ENCODE measurements at places on chromosomes 12 and 14.

GRCh38 chr14:74579447-74580274 lies 32.4 kb downstream of the LTBP2 start:
- DNase-seq, result peak; percentile 66

DNA sequence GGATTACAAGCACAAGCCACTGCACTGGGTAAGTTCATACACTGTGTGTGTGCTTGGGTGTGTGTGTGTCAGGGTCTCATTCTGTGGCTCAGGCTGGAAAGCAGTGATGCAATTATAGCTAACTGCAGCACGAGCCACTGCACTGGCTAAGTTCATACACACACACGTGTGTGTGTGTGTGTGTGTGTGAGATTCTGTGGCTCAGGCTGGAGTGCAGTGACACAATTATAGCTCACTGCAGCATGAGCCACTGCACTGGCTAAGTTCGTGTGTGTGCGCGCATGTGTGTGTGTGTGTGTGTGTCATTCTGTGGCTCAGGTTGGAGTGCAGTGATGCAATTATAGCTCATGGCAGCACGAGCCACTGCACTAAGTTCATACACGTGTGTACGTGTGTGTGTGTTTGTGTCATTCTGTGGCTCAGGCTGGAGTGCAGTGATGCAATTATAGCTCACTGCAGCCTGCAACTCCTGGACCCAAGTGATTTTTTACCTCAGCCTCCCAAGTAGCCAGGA lies 85.4 kb downstream of the HECTD1 start:
- DNase-seq, result peak; percentile 2

GRCh38 chr12:55446326-55446725 lies 2.5 kb downstream of the OR6C2 start:
- DNase-seq, result no peak

GRCh38 chr12:29719381-29719780 lies 64.4 kb downstream of the TMTC1 start:
- no peak for DNase-seq

- peak; percentile 85 for DNase-seq
Observed at GRCh38 chr12:120237360-120238171, 28.0 kb downstream of the PXN start.

DNA sequence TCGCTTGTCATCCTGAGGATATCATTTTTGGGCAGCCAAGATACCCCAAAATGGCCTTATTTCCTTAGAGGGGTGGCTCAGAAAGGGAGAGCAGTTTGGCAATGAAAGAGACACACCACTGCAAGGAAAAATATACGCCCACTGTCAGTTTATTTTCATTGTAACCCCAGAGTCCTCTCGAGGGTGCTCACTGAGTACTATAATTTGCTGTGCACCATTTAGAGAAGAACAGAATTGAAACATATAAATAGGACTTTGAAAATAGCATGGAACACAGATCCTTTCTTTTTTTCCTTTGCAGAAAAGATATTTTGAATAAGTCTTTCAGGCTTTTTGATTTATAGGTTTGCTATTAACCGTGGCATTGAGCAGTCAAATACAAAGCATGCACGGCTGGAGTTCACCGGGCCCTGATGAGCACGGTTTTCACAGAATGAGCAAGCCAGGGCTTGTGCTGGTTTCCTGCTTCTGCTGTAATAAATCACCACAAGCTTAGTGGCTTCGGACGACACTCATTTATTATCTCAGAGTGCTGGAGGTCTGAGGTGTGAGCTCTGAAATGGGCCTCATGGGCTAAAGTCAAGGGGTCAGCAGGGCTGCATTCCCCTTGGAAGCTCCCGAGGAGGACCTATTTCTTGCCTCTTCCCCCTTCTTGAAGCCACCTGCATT lies 152.3 kb downstream of the ZNF664 start:
- no peak for DNase-seq

- DNase-seq, result peak; percentile 18
Observed at GRCh38 chr14:30906752-30907658, 32.6 kb downstream of the COCH start.

- peak; percentile 92 for DNase-seq
Observed at GRCh38 chr12:108696111-108696995, 35.0 kb downstream of the CORO1C start.

DNA sequence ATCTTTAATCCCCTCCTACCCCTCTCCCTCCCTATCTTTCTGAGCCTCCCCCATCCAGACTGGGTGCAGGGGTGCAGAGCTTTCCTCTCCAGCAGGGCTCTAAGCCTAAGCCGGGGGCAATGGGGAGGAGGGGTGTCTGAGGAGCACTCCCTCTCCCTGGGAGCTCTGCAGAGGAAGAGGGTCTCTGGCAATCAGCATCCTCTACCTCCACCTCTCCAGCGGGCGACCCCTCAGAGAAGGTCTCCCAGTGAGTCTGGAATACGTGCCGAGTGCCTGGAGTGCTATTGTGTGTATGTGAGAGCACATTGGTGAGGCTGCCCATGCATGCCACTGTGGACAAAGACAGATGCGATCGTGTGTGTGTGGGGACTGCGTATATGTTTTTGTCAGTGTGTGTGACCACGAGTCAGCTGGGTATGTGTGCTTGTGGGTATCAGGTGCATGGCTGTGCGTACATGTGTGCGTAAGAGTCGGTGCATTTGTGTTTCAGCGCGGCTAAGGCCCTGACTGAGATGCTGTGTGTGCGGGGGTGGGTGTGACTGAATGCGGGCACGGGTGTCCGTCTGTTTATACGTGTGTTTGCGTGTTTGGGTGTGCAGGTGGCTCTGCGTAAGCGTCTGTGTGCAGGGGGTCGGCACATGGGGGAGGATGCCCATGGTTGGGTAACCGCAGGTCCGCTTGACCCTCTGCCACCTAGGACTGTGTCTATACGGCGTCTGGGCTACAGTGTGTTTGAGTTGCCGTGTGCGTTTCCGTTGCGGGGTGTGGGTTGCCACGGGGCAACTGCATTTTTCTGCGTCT lies 905 bp upstream of the DLK1 start:
- DNase-seq, result no peak

GRCh38 chr12:105523164-105524057 lies 192.9 kb downstream of the C12orf75 start:
- peak; percentile 99 for DNase-seq

GRCh38 chr14:20935303-20935984 lies 19.8 kb upstream of the RNASE2 start:
- no peak for DNase-seq

GRCh38 chr14:38745861-38746260 lies 357.2 kb downstream of the SEC23A start:
- no peak for DNase-seq

DNA sequence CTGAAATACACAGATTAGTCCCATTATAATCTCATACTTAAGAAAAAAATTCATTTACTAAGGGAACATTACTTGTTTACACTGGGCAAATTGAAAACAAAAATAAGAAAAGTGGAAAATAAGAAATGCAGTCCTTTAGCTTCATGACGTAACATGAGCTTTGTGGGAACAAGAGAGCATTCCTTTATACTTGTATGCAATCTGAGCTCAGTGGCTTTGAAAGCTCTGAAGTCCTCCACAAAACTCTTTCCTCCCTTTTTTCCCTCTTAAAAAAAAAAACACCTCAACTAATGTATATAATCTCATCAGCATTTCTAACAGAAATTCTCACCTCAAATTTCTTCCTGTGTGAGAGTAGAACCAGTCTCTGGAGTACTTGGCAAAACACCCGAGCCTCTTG lies 76.9 kb upstream of the OTX2 start:
- DNase-seq, result no peak

- DNase-seq, result no peak
Observed at GRCh38 chr14:38567703-38568102, 311.8 kb upstream of the CLEC14A start.

DNA sequence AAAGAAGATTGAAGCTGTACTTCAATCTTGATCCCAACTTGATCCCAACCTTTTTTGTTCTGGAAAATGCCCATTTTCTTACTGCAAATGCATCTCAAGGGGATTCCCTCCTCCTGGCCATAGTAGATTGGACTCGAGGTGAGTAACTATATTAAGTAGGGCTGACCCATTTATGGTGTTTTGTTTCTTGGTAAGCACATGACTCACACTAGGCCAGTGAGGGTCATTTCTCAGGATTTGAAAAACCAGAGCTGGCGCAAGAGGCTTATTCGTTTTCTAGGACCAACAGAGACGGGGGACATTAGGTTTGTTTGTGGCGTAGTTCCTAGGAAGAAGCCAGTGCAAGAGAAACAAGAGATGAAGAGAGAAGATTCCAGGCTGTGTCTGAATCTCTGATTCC lies 51.4 kb downstream of the MRPL42 start:
- peak; percentile 11 for DNase-seq

DNA sequence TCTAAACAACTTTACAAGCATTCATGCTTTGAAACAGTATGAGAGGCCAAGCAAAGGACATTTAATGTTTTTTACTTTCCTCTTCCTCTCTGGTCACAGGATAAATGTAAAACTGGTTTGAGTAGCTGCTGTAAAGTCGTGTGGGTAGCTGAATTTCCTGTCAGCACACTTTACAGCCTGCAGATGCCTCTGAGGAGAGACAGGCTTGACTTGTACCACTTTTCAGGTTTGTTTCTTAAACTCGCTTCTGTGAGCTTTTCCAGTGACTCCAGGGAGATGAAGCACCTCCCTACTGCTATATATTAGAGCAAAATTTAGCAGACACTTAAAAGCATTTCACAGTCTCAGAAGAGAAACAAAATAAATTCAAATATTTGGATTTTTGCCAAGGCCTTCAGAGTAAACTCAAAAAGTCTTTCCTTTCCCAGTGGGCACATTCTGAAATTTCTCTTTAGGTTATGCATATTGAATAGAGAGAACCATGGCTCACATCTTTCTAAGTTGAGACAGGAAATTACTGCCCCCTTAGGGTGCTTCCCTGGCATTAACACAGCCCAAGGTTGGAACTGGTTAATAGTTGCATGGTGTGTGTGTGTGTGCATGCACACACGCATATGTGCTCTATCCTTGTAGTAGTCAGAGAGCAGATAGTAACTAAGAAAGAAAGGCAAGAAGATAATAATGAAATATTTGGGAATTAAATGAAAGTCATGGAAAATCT lies 557.3 kb upstream of the MIS18BP1 start:
- DNase-seq, result peak; percentile 5

DNA sequence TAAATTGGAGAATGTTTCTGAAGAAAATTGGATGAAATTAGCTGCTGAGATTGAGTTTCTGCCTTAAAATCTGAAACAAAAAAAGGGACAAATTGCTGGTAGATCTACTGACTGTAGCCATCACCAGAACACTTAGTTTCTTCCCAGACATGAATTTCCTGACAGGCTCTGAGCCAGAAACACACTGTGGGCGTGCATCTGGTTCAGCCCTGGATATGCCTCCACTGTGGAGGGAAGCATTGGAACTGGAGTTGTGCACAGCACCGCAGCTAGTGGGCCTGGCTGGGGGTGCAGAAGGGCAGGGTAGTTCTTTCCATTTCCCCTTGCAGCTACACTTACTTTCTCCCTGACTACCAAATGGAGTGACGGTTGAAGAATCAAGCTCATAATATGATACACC lies 31.2 kb downstream of the CREBL2 start:
- no peak for DNase-seq

DNA sequence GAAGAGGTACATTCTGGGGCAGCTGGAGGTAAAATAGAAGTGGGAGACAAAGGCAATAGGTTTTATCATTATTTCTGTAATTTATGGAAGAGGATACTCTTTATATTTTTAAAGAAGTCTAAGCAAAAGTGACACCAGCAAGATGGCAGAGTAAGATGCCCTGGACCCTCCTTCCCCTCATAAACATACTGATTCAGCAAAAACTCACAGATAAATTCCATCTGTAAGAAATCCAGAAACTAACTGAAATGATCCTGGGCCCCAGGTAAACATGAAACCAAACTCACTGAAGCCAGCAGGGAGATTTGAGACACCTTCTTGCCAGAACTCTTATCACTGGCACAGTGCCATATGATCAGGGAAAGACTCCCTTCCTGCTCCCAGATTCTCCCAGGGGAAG lies 79.9 kb downstream of the GCH1 start:
- no peak for DNase-seq

DNA sequence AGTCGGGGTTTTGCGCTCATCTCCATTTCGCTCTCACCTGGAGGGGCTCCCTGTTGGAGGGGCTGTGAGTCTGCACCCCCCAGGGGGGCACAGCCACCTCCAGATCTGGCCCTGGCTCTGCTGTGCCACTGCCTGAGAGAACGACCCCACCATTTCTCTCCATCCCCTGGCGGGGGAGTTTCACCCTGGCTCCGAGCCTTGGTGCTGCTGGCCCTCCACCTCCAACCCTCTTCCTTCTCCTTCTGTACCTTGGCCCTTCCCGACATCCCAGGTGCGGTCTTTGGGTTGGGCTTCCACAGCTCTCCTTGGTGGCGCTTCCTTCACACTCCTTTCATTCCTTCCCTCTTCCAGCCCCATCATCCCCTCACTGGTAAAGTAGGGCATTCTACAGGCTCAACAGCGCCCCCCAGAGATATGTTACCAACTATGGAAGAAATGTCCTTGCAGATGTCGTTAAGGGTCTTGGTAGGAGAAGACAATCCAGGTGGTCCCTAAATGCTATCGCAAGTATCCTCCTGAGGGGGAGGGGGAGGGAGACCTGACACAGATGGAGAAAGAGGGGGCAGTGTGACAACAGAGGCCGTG lies 16.3 kb downstream of the SERPINA1 start:
- DNase-seq, result no peak

DNA sequence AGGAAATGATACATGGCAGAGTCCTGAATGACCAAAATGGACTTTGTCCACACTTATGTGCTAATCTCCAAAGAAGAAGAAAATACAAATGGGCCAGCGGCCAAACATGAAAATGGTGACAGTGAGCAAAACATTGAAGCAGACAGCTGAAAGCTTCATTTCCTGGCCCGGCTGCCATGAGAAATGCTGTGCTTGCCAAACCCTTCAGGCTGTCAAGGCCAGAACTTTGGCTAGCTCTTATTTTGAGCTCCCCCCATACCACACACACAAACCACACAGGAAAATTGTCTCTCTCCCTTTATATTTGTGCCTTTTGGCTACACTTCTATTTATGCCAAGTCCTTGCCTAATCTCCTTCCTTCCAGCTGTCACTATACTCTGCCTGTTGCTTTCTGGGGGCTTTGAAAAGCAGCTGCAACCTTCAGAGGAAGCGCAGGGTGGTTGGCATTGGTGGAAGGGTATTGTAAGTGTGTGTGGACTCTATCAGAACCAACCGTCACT lies 323.8 kb downstream of the RAD51B start:
- DNase-seq, result peak; percentile 72

GRCh38 chr12:108477055-108477880 lies 37.8 kb upstream of the FICD start:
- no peak for DNase-seq

DNA sequence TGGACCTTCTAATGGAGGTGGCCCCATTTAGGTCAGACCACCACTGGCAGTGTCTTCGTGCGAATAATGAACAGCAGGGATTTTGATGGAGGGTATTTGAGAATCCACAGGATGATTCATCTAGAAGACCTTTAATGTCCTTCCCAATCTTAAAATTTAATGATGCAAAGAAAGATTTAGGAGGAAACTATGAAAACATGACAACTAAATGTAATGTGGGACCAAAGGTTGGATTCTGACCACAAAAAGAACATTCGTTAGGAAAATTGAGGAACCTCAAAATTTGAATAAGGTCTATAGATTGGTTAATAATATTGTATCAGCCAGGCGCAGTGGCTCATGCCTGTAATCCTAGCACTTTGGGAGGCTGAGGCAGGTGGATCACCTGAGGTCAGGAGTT lies 78.2 kb upstream of the TMPO start:
- DNase-seq, result no peak

Measured in fibroblast of skin of scalp (primary cell).